Activated T-helper 1 cell treated with anti-CD3 and anti-CD28 coated beads, Interleukin-12 subunit alpha, Interleukin-12 subunit beta, Interleukin-2, Interleukin-4 antibody, amounts not matched to agents 30 ng/mL and 10 ng/mL and 1 ng/mL, durations not matched to agents 14 hours and 24 hours and 36 hours (primary cell): ENCODE measurements at places on chromosomes 1 and 21. TPM values are rescaled to one million over a fixed set of nuclear protein-coding genes. Genes with fewer than 3 reads are reported as not detected.

DNA sequence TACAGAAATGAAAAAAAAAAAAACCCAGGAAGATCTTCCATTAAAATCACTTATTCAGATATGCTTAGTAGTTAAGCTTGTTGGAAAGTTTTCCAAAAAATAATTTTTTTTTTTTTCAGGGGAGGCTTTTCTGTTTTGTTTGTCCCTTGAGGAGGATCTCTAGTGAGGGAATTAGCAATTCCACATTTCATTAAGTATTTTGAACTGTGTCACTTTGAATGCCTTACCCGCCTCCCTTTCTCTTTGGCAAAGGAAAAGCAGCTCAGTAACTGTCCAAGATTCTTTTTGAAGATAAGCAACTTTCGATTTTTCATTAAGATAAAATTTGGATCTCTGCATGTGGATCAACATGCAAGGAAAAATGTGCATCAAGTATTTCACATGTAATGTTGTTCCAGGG lies 1.8 kb downstream of the NTNG1 start:
- H3K27me3 ChIP-seq = peaks cover 55% of the 10 kb centered on the region
- H3K27ac ChIP-seq = no peak overlapping the region
- no peaks in the 10 kb centered on the region for H3K36me3 ChIP-seq
- no peak overlapping the region for H3K4me3 ChIP-seq
- DNase-seq = no peak
- peaks cover 11% of the 10 kb centered on the region for H3K4me1 ChIP-seq

DNA sequence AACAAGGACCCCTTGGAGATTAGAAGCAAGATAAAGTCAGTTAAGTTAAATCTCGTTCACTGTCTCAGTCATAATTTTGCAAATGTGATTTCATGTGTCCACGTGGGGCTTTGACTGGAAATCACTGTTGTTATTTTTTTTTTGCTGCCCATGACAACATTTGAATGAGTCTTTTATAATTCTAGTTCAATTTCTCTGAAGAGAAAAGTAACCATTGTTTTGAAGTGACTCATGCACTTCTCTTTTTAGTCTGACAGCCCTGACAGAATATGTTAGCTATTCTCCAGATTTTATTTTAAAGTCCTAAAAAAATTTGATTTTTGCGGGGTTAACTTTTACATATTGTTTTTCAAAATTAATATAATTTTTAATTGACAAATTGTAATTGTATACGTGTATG lies 30.7 kb upstream of the NLRP3 start:
- H3K27ac ChIP-seq = no peak overlapping the region
- H3K4me1 ChIP-seq = peaks cover 11% of the 10 kb centered on the region
- no peaks in the 10 kb centered on the region for H3K36me3 ChIP-seq
- DNase-seq = no peak

- no peak overlapping the region for H3K27ac ChIP-seq
- no peaks in the 10 kb centered on the region for H3K36me3 ChIP-seq
- peaks cover 17% of the 10 kb centered on the region for H3K27me3 ChIP-seq
- no peaks in the 10 kb centered on the region for H3K4me1 ChIP-seq
Observed at GRCh38 chr1:87951852-87952251, 623.2 kb downstream of the LMO4 start.

CFHR4 gene
- not detected in 2 replicates for total RNA-seq

B3GALT2 gene
- 0.13 TPM in 1 of 2 replicates, not detected in the other for total RNA-seq

- H3K27me3 ChIP-seq = peaks cover 5% of the 10 kb centered on the region
- no peak within 1 kb of the TSS for H3K27ac ChIP-seq
- peak within 1 kb of the TSS; percentile 57 for H3K4me3 ChIP-seq
- H3K4me1 ChIP-seq = peaks cover 44% of the 10 kb centered on the region
Observed at GRCh38 chr1:84301004-84301784, at the start of gene SAMD13. Gene SAMD13, plus strand, starts transcription at chr1:84301708. Its CDS starts 1,527 bp downstream, at chr1:84303235.

TTC22 gene
- 2.2 and 2.3 TPM in 2 replicates for total RNA-seq

DNA sequence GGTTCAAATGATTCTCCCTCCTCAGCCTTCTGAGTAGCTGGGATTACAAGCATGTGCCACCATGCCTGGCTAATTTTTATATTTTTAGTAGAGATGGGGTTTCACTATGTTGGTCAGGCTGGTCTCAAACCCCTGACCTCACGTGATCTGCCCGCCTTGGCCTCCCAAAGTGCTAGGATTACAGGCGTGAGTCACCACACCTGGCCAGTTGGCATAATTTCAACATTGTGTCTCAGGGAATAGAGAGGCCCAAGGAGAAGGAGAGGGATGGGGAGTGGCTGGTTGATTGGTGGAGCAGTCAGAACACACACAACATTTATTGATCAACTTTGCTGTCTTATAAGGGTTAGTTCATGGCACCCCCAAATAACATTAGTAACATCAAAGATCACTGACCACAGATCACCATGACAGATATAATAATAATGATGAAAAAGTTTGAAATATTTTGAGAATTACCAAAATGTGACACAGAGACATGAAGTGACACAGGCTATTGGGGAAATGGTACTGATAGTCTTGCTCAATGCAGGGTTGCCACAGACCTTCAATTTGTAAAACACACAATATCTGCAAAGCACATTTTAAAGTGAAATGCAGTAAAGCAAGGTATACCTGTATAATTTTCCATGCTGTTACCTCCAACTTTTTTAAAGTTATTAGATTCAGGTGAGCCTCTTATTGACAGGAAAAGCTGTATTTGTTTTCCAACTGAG lies 15.8 kb upstream of the CYB5R1 start:
- no peaks in the 10 kb centered on the region for H3K36me3 ChIP-seq
- no peak overlapping the region for H3K4me3 ChIP-seq
- H3K27ac ChIP-seq = no peak overlapping the region
- no peaks in the 10 kb centered on the region for H3K4me1 ChIP-seq
- DNase-seq = no peak
- H3K27me3 ChIP-seq = peaks cover 25% of the 10 kb centered on the region

- no peaks in the 10 kb centered on the region for H3K36me3 ChIP-seq
- H3K4me1 ChIP-seq = peaks cover 51% of the 10 kb centered on the region
- peak overlapping the region; percentile 2 for H3K4me3 ChIP-seq
Observed at GRCh38 chr1:9420835-9421532, 118.3 kb upstream of the SLC25A33 start.

GRCh38 chr1:16440131-16440469 lies 424 bp upstream of the NECAP2 start:
- no peaks in the 10 kb centered on the region for H3K27me3 ChIP-seq
- DNase-seq = no peak
- H3K27ac ChIP-seq = peak overlapping the region; percentile 93
- peak overlapping the region; percentile 95 for H3K4me3 ChIP-seq
- H3K36me3 ChIP-seq = peaks cover 7% of the 10 kb centered on the region

- H3K4me3 ChIP-seq = no peak overlapping the region
- no peak overlapping the region for H3K27ac ChIP-seq
- no peaks in the 10 kb centered on the region for H3K27me3 ChIP-seq
- peaks cover 18% of the 10 kb centered on the region for H3K36me3 ChIP-seq
Observed at GRCh38 chr1:241593186-241593585, 47.0 kb downstream of the CHML start.

GRCh38 chr1:9404117-9404914 lies 111.6 kb downstream of the SPSB1 start:
- H3K4me1 ChIP-seq = peaks cover 17% of the 10 kb centered on the region
- peaks cover 17% of the 10 kb centered on the region for H3K27me3 ChIP-seq
- no peak for DNase-seq
- H3K27ac ChIP-seq = no peak overlapping the region

DNA sequence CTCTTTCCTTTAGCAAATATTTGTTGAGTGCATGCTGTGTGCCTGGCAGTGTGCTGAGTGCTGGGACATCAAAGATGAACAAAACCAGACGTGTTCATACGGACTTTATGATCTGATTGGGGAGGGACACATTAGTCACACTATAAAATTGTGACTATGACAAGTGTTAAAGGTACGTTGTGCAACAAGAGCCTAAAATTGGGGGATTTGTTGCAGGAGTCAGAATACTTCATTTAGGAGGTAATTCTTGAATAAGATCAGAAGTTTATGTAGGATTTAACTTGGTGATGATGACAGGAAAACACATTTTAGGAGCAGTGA lies 29.6 kb downstream of the B3GALT2 start:
- H3K27me3 ChIP-seq = no peaks in the 10 kb centered on the region
- no peak for DNase-seq

GSTM5 gene
- total RNA-seq = 0.08 TPM in 1 of 2 replicates, not detected in the other

GRCh38 chr1:44631647-44632539 lies 42.4 kb downstream of the TMEM53 start:
- H3K4me3 ChIP-seq = peak overlapping the region; percentile 91
- peak; percentile 86 for DNase-seq
- H3K4me1 ChIP-seq = peaks cover 40% of the 10 kb centered on the region
- H3K27ac ChIP-seq = peak overlapping the region; percentile 97

DNA sequence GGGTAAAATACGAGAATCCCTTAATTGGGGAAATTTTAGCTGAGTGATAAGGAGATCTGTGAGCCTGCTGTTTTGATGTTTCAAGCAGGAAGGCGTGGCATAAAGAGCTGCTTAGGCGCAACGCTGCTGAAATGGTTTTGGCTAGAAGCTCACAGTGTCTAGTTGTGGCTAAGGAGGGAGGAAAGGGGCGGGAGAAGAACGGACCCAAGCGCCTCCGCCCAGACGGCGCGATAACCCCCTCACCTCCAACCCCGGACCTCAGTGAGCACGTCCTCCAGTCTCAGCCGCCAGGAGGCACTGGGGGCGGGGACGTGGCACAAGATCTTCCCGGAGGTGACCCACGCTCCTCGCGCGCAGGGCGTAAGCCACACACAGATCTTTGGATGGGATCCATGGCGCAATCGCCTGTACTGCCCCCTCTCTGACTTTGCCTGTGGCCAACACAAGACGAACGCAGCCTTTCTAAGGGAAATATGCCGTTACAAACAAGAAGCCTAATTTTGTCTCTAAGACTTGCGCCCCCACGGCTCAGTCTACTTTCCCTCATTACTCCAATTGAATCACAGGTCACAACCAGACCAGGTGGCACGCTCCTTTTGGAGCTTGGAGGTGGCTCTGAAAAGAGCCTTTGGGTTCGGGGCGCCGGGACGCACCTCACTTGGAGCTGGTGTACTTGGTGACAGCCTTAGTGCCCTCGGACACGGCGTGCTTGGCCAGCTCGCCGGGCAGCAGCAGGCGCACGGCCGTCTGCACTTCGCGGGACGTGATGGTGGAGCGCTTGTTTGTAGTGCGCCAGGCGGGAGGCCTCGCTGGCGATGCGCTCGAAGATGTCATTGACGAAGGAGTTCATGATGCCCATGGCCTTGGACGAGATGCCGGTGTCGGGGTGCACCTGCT lies 23.4 kb upstream of the RNF187 start:
- H3K4me3 ChIP-seq = peak overlapping the region; percentile 85
- H3K27me3 ChIP-seq = peaks cover 9% of the 10 kb centered on the region
- DNase-seq = peak; percentile 75
- H3K36me3 ChIP-seq = peaks cover 2% of the 10 kb centered on the region

DNA sequence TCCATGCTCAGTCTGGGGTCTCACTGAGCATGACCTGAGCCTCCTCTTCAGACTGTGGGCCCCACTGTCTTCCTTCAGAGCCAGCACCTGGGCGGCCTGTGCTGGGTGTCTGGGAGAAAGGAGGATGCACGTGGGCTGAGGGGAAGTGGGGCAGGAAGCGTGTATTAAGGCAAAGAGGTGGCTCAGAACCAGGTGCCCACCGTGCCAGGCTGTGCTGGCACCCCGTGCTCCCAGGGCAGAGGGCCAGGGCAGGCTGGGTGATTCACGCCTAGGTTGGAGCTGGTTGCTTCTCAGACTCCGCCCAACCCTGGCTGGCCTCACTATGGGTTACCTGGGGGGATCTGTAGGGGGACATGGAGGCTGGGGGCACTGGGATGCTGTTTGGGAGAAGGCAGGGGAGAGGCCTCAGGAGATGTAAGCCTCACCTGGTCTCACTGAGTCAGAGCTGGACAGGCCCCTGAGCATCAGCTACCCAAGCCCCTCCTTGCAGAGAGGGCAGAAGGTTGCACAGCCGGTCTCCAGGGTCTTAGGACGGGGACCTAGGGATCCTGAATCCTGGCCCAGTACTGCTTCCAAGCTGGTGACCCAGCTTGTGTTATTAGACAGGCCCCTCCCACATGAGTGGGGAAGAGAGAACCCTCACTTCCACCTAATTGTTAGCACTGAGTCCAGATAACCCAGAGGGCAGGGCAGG lies 18.6 kb upstream of the PADI1 start:
- H3K36me3 ChIP-seq = no peaks in the 10 kb centered on the region
- no peak overlapping the region for H3K4me3 ChIP-seq
- H3K4me1 ChIP-seq = peaks cover 9% of the 10 kb centered on the region
- H3K27ac ChIP-seq = no peak overlapping the region

SPRR2G gene
- total RNA-seq = not detected in 2 replicates

- no peaks in the 10 kb centered on the region for H3K27me3 ChIP-seq
- no peak overlapping the region for H3K27ac ChIP-seq
- no peak overlapping the region for H3K4me3 ChIP-seq
- no peak for DNase-seq
Observed at GRCh38 chr1:63888984-63889383, 115.2 kb downstream of the ROR1 start.

MYCL gene
- total RNA-seq = 0.56 and 0.62 TPM in 2 replicates

- no peaks in the 10 kb centered on the region for H3K36me3 ChIP-seq
- no peaks in the 10 kb centered on the region for H3K4me1 ChIP-seq
- H3K27ac ChIP-seq = no peak overlapping the region
- H3K4me3 ChIP-seq = no peak overlapping the region
- DNase-seq = no peak
Observed at GRCh38 chr1:236982380-236982779, 21.9 kb downstream of the MT1HL1 start.

GJA5 gene
- total RNA-seq = not detected in 2 replicates

SH2D2A gene
- 283 and 286 TPM in 2 replicates for total RNA-seq

GRCh38 chr1:54574158-54574778 lies 26.2 kb downstream of the ACOT11 start:
- H3K4me1 ChIP-seq = no peaks in the 10 kb centered on the region
- H3K36me3 ChIP-seq = no peaks in the 10 kb centered on the region
- no peak for DNase-seq
- H3K4me3 ChIP-seq = no peak overlapping the region
- H3K27ac ChIP-seq = no peak overlapping the region

DNA sequence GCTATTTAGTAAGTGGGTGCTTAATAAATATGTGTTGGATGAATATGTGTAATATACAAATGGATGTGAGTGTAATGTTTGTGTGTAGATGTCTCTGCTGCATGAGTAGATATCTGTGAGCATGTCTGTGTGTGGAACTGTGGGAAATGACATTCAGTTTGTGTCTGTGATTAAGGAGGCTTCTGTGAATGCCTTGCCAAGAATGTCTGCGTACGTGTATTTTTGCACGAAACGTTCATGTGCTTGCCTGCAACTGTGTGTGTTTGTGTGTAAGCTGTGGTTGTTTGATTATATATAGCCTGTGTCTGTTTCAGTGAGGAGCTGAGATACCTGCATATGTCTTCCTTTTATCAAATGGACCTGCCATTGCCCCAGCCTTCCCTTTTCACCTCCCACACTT lies 13.8 kb downstream of the DMBX1 start:
- no peak overlapping the region for H3K4me3 ChIP-seq
- H3K27me3 ChIP-seq = peaks cover 34% of the 10 kb centered on the region
- DNase-seq = no peak

METTL25B gene
- total RNA-seq = 31.6 and 38.9 TPM in 2 replicates

DNA sequence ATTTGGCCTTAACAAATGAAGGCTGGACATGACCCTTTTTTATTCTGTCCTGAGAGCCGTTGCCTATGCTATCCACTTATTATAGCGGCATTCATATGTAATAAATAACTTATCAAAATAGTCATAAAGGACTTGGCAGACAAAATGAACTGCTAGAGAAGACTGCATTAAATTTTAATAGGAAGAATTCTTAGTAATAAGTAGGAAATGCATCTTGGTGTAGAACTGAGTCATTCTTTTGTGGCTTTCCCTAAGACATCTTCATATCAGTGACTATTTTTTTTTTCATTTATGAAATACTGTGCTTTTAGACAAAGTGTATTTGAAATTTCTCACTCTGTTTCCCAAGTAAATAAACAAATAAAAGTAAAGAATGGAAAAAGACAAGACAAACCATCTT lies 45.6 kb downstream of the PBX1 start:
- H3K27ac ChIP-seq = no peak overlapping the region
- DNase-seq = no peak
- peaks cover 3% of the 10 kb centered on the region for H3K27me3 ChIP-seq
- no peaks in the 10 kb centered on the region for H3K4me1 ChIP-seq
- H3K36me3 ChIP-seq = no peaks in the 10 kb centered on the region
